ENCODE measurements at places on chromosomes 2 and 18.

- no peak for DNase-seq
These were observed 31.9 kb downstream of the SNED1 start for GRCh38 chr2:241030333-241030680.

DNA sequence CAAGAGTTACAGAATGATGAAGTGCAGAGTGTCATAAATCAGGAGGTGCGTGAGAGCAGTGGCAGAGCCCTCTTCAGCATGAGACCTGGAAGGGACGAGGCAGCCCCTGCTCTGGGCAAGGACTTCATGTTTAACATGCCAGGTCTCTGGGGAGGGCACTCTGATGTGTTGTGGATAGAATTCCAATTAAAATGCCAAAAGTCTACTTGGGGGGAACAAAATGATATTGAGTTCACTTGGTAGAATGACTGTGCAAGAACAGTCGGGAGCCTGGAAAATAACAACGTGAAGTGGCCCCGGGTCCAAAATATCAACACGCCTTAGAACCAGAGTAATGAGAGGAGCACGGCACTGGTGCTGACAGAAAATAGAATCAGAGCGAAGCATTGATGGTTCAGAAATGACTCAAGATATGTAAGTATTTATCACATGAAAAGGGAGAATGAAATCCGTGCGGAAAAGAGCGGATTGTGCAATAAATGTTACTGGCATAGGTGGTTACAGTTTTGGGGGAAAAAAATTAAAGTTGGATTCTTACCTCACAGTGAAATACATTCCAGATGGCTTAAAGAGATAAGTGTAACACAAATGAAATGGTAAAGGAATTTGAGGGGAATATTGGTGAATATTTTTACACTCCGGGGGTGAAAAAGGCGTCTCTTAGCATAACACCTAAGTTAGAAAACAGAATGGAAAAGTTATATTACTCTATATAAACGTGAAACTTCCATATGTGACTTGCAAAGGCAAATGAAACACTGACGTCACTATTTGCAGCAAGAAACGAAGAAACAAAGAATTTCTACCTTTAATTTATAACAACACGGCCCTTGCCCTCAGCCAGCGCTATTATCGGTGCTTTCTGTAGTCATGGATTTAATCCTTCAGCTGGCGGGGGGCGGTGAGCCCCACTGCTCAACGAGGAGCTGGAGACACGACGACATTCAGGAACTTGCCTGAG, 159.4 kb upstream of the TWIST2 start:
- no peak for DNase-seq

DNA sequence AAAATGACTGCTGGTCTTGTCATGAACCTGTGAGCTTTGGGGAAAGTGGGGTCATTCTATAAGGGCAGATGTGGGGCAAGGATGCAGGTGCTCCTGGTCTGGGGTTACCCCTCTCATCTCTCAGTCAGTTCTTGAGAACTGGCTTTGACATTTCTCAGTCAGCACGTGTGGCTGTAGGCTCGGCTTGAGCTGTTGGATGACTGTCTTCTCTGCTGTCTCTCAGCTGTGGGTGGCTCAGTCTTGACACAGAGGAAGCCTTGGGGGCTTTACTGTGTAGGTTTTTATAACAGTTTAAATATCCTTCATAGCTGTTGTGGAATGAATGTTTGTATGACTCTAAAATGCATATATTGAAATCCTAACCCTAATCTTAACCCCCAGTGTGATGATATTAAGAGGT, 296.4 kb upstream of the CELF4 start:
- no peak for DNase-seq

DNA sequence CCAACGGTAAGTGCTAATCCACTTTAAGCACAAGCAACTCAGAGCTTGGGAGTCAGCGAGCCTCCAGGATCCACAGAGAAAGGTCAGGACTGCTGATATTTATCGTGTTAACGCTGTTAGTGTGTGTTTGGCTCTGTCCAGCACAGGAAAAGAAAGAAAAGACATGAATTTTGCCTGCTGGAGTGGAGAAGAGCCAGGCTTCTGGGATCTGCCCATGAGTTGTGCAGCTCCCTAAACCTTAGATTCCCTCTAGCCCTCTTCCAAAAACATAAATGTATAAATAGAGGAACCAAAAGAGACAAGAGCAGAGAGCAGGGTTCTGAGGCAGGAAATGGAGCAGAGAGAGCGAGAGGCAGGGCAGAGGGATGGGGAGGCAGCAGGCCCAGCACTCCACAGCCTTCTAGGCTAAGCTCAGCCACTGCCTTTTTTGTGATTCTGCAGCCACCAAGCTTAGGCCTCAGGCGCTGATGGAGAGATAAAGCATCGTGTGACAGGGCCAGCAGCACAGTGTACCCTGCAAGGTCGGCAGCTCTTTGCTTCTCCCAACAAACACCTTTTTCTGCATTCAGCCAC, 14.5 kb upstream of the MAT2A start:
- no peak for DNase-seq

- no peak for DNase-seq
These were observed 13.0 kb upstream of the FHL2 start for GRCh38 chr2:105411720-105412407.

- no peak for DNase-seq
These were observed 137.1 kb downstream of the COL6A3 start for GRCh38 chr2:237276716-237277490.

GRCh38 chr2:21268197-21268877, 144.6 kb downstream of the TDRD15 start:
- DNase-seq = no peak

GRCh38 chr2:105410554-105410953, 11.7 kb upstream of the FHL2 start:
- no peak for DNase-seq

GRCh38 chr2:71603311-71603811, 150.0 kb downstream of the DYSF start:
- no peak for DNase-seq

GRCh38 chr2:205566606-205567168, 115.6 kb upstream of the NRP2 start:
- DNase-seq = no peak

DNA sequence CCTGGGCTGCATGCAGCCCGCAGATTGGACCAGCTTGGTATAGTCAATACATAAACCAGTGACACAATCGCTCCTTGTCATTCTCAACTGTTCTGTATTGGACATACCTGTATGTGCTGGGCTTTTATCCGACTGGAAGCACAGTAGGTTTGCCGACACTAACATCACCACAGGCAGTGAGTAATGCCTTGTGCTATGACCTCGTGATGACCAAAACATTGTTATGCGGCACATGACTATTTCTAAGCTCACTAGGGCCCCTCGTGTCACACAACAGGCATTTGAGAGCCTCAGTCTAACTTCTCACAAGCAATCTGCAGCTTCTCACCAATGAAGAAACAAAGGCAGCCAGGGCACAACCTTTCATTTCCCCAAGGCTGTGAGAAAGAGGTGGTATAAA, 320.8 kb downstream of the AFF3 start:
- no peak for DNase-seq

DNA sequence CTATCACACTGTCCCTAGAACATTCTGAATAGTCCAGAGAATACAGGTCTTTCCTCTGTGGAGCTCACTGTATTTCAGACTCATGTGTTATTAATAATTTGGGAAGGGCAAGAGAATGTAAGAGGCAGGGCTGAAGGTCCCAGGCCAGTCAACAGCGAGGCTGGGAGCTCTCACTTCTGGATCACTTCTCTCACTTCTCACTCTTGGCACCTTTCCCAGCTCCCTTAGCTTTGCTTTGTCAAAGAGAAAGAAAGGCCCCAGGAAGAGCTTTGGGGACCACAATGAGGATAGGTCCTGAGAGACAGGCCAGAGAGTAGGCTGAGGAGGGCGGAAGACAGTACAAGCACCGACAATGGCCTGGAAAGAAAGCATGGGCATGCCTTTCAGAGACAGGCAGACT, 11.2 kb downstream of the EFR3B start:
- no peak for DNase-seq

DNA sequence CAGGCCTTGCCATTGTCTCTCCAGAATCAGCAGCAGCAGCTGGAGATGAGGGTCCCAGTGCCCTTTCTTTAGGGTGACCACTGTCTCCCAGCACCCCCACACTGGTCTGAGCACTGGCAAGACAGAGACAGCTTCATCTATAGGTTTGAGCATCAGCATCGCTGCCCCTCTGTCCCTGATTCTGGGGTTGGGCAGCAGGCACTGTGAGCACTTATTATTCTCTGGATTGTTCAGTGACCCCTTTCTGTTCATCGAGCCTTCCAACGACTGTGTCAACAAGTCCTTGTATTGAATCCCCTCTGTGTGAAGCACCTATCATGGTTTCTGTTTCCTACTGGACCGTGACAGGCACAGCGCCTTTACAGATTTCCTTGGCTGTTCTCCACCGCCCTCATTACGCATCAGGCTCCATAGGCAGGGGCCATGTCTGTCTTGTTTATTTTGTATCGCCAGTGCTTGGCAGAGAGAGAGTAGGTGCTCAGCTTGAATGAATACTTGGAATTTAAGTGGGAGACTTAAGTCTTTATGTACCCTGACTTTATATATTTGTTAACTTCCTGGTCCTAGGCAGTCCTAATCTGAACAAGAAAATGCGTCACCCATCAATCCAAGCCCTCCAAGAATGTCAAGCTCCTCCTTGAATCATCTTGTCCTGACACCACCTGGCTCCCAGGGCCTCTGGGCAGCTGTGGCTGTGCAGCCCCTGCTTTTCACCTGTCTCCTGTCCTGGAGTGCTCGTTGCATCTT, 11.4 kb downstream of the MALL start:
- no peak for DNase-seq

DNA sequence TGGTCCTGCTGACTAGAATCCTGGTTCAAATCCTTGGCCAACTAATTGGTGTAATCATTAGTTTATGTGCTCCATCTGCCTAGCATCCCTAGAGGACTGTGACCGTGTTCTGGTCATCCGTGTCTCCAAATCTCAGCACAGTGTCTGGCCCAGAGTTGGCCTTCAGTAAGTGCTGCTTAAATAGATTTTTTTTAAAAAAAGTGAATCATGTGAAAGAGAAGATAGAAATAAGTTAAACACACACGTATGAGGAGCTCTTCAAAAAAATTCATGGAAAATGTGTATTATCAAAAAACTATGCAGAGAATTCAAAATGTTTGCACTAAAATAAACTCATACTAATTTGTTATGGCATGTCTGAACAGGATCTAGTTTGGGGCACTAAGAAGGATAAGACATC, 129.3 kb upstream of the TLK1 start:
- DNase-seq = no peak

DNA sequence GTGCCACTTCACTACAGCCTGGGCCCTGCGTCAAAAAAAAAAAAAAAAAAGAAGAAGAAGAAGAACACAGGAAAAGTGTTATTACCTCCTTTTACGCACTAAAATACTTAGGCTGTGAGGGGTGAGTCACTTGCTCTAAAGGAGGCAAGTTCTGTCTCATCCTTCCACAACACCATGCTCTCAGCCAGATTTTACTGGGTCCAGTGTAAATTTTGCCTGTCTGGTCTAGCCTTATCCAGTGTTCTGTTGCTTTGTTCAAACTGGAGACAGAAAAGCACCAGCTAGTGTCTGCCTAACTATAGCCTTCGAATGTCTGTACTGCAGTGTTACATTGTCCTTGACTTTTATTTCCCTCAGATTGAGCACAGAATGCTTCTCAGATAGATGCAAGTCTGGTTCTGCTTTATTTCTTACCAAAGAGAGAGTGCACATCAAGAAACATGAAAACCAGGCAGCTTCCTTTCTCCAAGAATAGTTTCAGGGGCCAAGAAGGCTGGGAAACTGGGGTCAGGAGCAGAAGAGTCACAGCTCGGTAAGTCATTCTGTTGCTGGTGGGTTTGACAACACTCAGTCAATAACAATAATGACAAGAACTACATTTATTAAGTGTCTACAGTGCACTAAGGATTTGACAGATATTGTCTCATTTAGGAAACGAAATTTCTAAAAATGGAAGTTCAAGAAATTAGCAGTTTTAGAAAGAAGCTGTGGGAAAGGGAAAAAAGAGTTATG, 3.1 kb upstream of the MSGN1 start:
- no peak for DNase-seq

- DNase-seq = no peak
These were observed 64.2 kb downstream of the NPAS2 start for GRCh38 chr2:100884145-100884621.

GRCh38 chr2:96856776-96857666, 795 bp downstream of the ANKRD39 start:
- DNase-seq = no peak

GRCh38 chr2:174121175-174121574, 127.2 kb downstream of the OLA1 start:
- no peak for DNase-seq

DNA sequence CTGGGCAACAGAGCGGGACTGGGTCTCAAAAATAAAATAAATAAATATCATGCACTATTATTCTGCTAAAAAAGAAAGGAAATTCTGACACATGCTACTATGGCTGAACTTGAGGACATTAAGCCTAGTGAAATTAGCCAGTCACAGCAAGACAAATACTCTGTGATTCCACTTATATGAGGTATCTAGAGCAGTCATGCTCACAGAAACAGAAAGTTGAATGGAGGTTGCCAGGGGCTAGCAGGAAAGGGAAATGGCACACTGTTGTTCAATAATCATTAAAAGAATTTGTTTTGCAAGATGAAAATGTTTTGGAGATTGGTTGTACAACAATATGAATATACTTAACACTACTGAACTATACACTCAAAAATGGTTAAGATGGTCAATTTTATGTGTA, 60.8 kb downstream of the NCKAP1 start:
- no peak for DNase-seq

- DNase-seq = no peak
These were observed 32.1 kb downstream of the CRYGD start for GRCh38 chr2:208092093-208092832.

- DNase-seq = no peak
These were observed 67.3 kb upstream of the SPATS2L start for GRCh38 chr2:200239216-200239615.

- DNase-seq = peak; percentile 18
These were observed 26.2 kb downstream of the GLI2 start for GRCh38 chr2:120761911-120762310.

- DNase-seq = no peak
These were observed 93.4 kb downstream of the GLI2 start for GRCh38 chr2:120828829-120829632.

- DNase-seq = no peak
These were observed 252.5 kb upstream of the HNRNPA3 start for GRCh38 chr2:176960061-176960460.

- peak; percentile 16 for DNase-seq
These were observed 60.0 kb upstream of the OTOF start for GRCh38 chr2:26537826-26538475.

DNA sequence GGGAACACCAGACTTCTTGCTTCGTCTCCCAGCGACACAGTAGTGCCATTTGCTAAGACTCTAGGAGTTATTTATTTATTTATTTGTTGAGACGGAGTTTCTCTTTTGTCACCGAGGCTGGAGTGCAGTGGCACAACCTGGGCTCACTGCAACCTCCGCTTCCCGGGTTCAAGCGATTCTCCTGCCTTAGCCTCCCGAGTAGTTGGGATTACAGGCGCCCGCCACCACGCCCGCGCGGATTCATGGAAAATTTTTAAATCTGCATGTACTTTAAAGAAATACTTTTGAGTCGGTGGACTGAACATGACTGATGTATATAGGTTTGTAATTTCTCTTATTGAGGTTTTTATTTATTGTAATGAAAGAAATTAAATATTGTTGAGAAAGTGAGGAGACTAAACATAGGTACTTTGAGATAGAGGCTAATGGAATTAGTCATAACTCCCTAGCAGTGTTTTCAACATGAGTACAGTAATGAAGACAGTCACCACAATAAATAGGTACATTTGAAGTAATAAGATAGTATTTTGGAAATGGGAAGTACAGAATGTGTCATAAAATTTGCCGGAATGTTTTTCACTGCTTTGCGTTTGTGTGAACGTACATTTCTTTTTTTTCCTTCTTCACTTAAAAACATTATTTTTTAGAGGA, 983 bp downstream of the MTX2 start:
- DNase-seq = no peak
